ENCODE measurements at places on chromosomes 5 and 9.

DNA sequence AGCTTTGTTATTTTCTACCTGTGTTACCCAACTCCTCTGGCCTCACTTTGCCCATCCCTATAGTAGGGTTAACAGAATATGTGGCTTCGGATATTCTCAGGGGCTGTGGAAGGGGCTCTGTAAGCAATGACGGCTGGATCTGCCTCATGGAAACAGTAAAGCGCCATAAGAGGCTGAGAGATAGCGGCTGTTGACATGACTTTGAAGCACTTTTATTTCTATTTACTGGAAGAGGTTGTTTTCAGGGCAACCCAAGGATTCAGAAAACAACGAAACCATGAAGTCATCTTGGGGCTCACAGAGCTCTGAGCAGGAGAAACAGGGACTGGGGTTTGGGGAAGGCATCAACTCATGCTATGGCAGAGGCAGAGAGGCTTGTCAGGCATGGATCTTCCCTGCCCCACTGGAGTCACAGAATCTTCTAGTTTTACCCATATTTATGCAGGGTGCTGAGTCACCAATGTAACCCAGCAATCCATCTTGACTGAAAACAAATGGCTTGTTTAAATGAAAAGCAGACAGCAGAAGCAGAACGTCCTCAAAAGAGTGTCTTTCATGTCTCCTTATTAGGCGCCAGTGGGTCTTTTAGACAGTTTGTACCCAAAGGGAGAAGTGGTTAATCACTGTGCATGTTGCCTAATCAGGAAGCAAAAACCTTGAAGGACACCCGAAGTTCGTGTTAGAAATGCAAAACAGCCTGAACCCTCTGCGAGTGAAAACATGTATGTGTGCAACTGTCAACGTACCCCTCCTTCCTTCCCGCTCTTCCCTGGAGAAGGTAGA, 113.0 kb downstream of the COL23A1 start:
- DNase-seq: no peak
- no peaks in the 10 kb centered on the region for H3K36me3 ChIP-seq
- no peak overlapping the region for H3K27ac ChIP-seq
- H3K4me3 ChIP-seq: no peak overlapping the region
- peaks cover 44% of the 10 kb centered on the region for H3K27me3 ChIP-seq

DNA sequence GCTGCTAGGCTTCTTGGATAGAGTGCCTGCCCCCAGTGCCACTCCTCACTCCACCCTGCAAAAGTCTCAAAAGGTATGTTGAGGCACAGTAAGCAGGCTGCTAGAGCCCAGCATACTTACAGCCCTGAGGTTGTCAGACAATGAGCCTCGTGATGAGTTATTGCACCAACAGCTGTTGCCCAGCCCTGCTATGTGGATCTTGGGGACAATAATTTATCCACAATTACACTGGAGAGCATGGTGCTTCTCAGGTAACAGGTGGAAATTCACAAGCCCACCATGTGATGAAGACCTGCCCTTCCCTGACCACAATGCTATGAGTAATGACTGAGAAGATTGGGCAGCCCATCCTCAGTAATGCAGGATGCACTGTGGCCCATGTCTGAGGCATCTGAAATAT, 36.5 kb downstream of the KCNIP1 start:
- H3K4me1 ChIP-seq: no peaks in the 10 kb centered on the region

- peaks cover 1% of the 10 kb centered on the region for H3K36me3 ChIP-seq
- no peak overlapping the region for H3K27ac ChIP-seq
- no peak overlapping the region for H3K4me3 ChIP-seq
- no peak for DNase-seq
- H3K4me1 ChIP-seq: no peaks in the 10 kb centered on the region
Observed at GRCh38 chr9:99345942-99346341, 123.9 kb downstream of the SEC61B start.

- peaks cover 50% of the 10 kb centered on the region for H3K4me1 ChIP-seq
- H3K4me3 ChIP-seq: no peak overlapping the region
- peaks cover 54% of the 10 kb centered on the region for H3K36me3 ChIP-seq
- DNase-seq: no peak
- H3K27me3 ChIP-seq: no peaks in the 10 kb centered on the region
Observed at GRCh38 chr9:131583337-131583645, 38.0 kb downstream of the PRRT1B start.

GRCh38 chr9:21266733-21267484, 27.1 kb upstream of the IFNA14 start:
- H3K27me3 ChIP-seq: peaks cover 60% of the 10 kb centered on the region
- no peak overlapping the region for H3K4me3 ChIP-seq
- H3K4me1 ChIP-seq: no peaks in the 10 kb centered on the region
- no peak overlapping the region for H3K27ac ChIP-seq

Data from central memory CD8-positive, alpha-beta T cell (primary cell).